ENCODE measurements at places on chromosomes 1 and 21.

GRCh38 chr1:172283766-172284165 lies 136.7 kb upstream of the C1orf105 start:
- no peak for DNase-seq

DNA sequence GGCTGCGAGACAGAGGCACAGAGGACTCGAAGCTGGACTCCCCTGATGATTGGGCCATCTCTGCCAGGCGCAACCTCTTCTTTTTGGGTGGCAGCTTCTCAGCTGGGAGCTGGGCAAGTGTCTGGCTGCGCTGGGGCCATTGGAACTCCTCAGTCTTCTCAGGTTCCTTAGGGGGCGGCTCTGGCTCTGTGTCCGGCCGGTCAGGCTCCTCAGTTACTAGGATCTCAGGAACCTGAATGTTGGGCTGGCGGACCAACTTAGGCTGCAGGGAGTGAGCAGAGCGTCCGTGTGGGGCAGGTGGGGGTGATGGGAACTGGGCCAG lies 97.5 kb upstream of the EDN2 start:
- DNase-seq: no peak

GRCh38 chr1:228218513-228219244 lies 10.8 kb downstream of the OBSCN start:
- no peak for DNase-seq

DNA sequence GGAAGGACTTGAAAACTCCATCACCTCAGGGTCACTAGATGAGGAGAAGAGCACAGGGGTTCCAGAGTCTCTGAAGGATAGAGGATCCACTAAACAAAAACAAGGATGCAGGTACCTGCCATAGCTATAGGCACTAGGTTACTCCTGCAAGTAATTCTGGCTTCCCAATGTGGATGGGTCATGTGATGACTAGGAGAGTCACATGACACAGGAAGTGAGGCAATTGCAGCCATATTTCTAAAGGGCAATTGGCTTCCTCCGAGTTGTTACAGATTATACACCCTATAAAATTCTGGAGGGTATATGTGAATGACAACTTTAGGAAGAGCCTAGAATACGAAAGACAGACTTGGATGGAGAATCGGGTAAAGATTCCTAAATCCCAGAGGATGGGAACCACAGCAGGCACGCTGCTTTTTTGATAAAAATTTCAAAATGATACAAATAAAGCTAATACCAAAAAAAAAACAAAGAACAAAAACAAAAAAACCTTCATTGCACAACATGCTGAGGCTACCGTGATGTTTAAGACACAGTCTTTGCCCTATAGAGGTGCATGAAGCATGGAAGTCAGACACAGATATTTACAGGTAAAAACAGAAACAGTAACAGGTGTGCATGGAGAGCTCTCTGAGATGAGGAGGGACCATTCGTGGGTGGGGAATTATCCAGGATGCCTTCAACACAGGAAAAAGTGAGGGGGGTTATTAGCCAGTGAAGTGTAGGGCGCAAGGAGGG lies 10.5 kb downstream of the MTX1 start:
- peak; percentile 66 for DNase-seq

DNA sequence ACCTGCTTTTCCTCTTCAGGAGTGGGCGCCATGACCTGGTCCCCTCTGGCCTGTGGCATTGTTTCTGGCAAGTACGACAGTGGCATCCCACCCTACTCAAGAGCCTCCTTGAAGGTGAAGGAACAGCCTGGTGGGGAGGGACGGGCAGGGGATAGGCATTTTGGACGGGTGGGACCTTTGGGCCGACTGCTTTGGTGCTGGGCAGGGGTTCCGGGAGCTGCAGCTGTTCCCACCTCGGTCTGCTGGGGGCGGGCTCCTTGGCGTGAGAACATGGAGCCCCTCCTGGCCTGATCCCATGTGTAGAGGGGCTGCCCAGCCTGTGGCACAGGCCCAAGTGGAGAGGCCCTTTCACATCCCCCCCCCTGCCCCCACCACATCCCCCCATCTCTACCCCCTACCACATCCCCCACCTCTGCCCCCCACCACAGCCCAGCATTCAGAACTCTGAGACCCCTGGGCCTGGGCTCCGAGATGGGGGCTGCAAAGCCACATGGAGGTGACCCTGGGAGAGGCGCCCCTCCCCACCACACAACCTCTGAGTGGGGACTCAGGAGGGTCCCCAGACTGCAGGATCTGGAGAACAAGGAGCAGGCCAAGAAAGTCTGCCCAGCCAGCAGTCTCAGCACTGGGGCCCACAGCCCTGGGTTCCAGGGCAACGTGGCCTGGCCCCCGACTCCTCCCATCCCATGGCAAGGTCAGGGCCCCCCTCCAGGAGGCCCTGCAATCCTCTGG lies 50.0 kb downstream of the KCNAB2 start:
- no peak for DNase-seq

- DNase-seq: no peak
These were observed 52.1 kb upstream of the GPR88 start for GRCh38 chr1:100485855-100486258.
